ENCODE measurements at places on chromosomes 5 and 9.

DNA sequence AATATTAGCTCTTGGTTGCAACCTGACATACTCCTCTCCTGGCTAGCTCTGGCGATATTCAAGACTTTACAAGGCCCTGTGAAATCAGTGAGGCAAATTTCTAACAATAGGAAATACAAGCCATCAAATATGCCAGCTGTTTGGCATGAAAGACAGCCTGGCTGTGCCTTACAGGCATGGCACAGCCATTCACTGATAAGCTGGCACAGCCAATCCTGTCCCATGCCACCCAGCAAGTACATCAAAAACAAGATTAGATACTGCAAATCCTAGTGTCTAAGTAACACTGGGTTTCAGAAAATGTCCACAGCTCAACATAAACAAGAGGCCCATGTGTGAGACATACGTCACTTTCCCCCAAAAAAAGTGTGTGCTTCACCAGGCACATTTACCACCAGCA, 1045.8 kb upstream of the DMAC1 start:
- no peak for DNase-seq

DNA sequence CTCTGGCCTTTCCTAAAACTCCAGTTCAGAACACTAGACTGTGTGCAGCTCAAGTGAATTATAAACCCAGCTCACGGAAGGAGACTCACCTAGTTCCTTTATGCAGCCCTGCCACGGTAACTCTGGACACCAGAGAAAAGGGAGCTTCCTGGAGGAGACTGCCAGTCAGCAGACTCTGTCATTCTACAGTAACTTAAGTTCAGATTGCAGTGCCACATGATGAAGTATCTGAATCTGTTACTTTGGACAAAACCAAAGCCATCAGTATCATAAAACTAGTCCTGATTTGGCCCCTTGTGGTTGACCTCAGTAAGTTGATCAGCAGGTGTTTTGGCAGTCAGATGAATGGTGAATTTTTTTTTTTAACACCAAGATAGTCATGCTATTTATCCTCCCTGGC, 2.7 kb downstream of the MTRR start:
- no peak for DNase-seq

DNA sequence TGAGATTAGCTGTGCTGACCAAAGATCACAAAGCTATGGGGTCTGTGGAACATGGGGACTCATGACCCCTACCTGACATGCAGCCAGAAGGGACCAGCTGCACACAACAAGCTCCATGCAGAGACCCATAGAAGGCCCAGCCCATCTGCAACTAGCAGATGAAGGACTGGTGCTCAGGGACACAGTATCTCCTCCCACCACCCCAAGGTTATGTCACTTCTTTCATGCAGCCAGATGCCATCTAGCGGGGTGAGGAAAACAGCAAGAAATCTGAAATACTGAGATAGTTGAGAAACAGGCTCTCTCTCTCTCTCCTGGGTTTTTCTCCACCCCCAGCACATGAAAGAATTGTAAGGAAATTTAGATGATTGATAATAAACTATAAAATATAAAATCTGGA, 161.3 kb upstream of the DAPK1 start:
- no peak for DNase-seq

DNA sequence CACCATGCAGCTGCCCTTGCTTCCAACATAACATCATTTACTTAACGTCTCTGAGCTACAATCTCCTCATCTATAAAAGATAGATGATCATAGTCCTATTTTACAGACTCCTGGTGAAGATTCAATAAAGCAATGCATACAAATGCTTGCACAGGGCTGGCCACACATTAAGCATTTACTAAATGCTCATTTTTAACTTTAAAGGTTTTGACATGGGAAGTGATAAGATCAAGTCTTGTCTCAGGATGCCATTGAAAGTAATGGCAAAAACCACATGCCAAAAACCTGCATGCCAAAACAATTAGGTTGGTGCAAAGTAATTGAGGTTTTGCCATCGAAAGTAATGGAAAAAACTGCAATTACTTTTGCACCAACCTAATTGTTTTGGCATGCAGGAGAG, 181.2 kb upstream of the ADRA1B start:
- no peak for DNase-seq

- no peak for DNase-seq
Observed at GRCh38 chr5:132392978-132393825, 23.7 kb downstream of the SLC22A5 start.

- DNase-seq, result no peak
Observed at GRCh38 chr9:134057307-134057657, 10.5 kb downstream of the BRD3 start.

DNA sequence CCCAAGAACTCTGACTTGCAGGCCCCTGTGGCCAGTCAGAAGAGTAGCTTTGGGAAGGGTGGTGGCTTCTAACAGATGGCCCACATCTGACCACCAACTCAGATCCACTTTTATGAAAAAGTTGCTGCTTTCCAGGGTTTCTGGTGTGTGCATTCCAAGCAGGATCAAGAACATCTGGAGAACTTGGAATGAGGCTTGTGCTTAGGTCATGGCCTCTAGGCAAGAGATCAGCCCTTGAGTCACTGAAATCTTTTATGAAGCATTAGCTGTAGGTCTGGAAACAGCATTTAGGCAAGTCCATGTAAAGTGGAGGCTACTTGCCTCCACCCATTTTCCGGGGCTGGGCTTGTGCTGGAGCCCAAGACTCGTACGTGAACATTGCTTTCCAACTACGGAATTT, 433.3 kb downstream of the SH3GL2 start:
- no peak for DNase-seq

DNA sequence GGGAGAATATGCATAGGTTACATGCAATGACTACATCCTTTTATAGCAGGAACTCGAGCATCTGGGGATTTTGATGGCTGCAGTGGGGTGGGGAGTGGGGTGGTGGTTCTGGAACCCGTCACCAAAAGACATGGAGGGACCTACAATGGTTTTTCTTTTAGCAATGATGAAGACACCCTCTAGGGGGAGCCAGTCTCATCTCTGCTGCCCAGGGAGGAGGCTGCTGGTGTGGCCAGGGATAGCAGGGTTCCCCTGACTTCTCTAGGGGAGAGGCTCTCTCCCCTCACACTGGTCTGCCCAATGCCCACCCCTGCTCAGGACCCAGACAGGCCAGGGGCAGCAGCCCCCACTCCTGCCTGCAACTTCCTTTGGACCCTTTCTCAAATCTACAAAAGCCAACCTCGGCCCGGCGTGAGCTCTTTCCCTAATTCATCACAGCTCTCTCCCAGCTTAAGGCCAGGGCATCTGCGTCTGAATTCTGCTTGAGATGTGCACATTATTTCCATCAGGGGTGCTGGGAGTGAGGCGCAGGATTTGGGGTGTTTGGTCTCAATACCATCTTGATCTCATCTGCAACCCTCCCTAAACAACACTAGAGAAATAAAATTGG, 73.6 kb upstream of the RETREG1 start:
- DNase-seq, result no peak

DNA sequence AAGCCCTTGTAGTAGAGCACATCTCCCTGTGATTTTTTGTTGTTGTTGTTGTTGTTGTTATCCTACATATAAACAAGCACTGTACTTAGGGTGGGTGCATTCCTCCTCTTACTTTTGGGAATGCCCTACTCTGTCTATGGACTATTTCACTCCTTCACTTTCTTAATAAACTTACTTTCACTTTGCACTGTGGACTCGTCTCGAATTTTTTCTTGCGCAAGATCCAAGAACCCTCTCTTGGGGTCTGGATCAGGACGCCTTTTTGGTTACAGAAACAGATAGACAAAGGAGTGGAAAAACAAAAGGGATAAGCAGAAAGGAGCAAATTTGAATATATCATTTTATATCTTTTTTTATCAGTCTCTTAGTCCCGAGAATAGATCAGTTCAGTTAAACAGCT, 14.4 kb upstream of the PAIP1 start:
- no peak for DNase-seq

DNA sequence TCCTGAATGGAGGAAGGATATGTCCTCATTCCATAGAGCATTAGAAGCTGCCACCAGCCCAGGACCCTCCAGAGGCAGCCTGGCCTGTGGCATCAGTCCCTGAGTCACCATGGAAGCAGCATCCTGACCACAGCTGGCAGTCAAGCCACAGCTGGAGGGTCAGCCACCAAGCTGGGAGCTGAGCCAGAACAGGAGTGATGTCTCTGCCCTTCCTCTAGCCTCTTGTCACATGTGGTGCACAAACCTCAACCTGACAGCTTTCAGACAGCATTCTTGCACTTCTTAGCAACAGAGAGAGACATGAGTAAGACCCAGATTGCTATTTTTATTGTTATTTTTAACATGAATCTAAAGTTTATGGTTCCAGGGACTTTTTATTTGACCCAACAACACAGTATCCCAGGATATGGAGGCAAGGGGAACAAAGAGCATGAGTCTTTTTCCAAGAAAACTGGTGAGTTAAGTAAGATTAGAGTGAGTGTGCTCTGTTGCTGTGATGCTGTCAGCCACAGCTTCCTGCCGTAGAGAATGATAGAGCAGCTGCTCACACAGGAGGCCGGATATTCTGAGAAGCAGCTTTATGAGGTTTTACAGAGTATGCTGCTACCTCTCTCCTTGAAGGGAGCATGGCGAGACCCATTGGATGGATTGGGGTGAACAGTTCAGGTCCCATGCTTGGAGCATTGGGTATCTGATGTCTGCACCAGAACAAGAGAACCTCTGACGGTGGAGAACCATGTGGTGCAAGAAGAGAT, 13.0 kb upstream of the CYFIP2 start:
- no peak for DNase-seq

DNA sequence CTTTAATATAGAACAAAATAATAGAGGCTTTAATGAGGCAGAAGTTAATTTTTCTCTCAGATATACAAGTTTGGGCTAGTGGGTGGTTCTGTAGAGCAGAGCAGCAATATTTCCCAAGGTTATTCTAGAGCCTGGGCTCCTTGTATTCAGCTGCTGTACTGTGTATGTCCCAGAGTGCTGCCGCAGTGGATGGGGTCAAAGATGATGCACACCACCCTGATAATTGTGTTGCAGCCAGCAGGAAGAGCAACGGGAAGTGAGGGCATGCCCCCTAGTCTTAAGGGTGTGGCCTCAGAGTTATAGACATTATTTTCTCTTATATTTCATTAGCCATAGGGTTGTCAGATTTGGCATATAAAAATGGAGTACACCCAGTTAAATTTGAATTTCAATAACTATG, 23.9 kb upstream of the KIF4B start:
- DNase-seq, result no peak

GRCh38 chr9:16207161-16207560, 654.3 kb downstream of the CCDC171 start:
- DNase-seq, result no peak

DNA sequence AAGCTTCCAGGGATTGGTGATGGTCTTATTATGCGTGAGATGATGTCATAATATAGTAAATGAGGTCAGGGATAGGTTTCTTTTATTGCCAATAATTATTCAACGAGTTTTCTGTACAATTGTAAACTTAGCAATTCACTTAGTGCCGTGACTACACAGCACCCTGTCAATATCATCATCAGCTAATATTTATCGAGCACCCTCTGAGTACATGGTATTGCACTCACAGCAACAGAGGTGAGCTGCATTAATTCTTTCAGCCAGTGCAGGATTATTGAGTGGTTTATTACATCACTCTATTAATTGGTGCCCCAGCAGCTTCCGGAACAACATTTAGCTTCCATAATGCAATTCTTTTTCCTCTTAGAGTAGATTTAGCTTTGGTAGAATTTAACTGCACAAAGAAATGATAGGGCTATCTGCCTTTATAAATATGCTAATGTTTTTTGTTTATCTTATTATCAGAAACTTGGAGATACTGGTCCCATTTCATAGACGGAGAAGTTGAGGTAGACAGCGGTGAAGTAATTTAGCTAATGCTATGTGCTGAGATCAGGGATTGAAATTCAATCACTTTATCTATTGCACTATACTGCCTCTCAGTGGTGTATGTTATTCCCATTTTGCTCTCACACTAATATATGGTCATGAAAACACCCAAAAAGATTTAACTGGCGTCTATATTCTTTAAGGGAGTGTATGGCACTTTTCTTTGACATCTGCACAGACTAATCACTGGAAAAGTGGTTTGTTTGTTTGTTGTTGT, 726.1 kb upstream of the WWC1 start:
- no peak for DNase-seq

GRCh38 chr9:72633966-72634365, 112.6 kb downstream of the TMC1 start:
- DNase-seq, result no peak

DNA sequence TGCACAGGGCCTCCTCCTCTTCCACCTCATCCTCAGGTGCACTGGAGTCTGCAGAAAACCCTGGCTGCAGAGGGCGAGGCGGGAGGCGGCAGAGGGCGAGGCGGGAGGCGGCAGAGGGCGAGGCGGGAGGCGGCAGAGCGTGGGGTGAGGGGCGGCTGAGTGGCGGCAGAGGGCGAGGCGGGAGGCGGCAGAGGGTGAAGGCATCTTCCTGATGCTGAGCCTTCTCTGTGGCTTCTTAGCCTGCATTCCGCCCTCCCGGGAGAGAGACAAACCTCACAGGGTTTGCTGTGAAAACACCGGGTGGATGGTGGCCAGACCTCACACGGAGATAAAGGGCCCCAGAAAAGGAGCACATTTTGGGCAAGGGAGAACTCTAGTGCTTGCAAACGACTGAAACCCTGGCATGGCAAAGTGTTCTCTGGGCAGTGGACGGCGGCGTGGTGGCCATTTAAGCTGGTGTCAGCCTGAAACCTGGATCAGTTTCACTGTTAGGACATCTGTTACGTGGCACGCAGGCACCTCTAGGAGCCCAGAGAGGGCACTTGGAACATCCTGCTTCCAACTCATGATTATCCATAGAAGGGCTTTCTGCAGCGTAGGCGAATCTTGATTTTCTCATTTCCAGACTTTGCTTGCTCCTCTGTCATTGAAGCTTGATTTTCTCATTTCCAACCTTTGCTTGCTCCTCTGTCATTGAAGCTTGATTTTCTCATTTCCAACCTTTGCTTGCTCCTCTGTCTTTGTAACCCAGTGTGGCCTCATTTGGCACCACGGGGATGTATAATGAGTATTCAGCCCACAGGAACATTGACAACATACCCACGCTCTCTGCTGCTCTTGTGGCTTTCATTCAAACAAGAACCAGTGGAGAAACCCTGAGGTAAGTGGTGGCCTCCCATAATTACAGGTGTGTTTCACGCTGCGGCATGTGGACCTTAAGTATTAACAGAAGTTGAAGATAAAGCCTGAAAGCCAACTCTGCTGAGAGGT, 16.3 kb upstream of the PLEKHG4B start:
- no peak for DNase-seq

- DNase-seq, result no peak
Observed at GRCh38 chr5:61582887-61583286, 250.8 kb downstream of the ZSWIM6 start.

DNA sequence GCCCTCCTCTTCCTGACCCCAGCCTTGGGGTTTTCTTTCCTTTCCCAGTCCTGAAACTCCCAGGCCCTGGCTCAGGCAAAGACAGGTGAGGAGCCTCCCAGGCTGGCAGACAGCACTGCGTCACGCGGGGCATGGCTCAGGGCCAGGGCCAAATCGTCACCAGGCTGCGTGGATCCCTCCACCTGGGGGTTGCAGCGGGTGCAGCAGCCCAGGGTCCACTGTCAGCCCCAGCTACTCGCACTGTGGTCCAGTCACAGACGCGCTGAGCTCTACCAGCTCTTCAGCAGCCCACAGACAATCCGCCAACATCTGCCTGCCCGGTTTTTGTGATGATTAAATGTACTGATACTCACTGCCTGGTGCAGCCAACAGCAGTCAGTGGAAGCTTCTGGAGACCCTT, 12.1 kb downstream of the FAM78A start:
- DNase-seq, result no peak
